Thoracic aorta endothelial cell (primary cell): ENCODE measurements at places on chromosomes 5 and 9. TPM values are rescaled to one million over a fixed set of nuclear protein-coding genes. Genes with fewer than 3 reads are reported as not detected.

Gene LEAP2
- total RNA-seq, result 0.50 and 0.53 TPM in 2 replicates

Gene CNTNAP3B
- 149 and 231 TPM in 2 replicates for total RNA-seq

Gene ARHGEF28
- total RNA-seq, result 110 and 120 TPM in 2 replicates

Gene MOB3B
- total RNA-seq, result under 0.01 and 0.29 TPM in 2 replicates

Gene SLC45A2
- not detected in 2 replicates for total RNA-seq

Gene SH3PXD2B
- total RNA-seq, result 33.8 and 36.3 TPM in 2 replicates

Gene MRPL50
- total RNA-seq, result 19.5 and 20.3 TPM in 2 replicates

Gene SH3RF2
- 1.7 and 3.3 TPM in 2 replicates for total RNA-seq

Gene ADGRD2
- total RNA-seq, result not detected in 2 replicates

Gene TSPAN17
- total RNA-seq, result 36.4 and 43.9 TPM in 2 replicates

Gene GMCL2
- total RNA-seq, result not detected in 2 replicates

Gene OR2V2
- total RNA-seq, result not detected in 2 replicates

Gene EHMT1
- 51.7 and 60.1 TPM in 2 replicates for total RNA-seq

Gene CTXN3
- total RNA-seq, result not detected in 2 replicates

Gene FOXD4L4
- total RNA-seq, result 0.29 TPM in 1 of 2 replicates, not detected in the other

Gene PLEKHG4B
- total RNA-seq, result under 0.01 TPM in 2 replicates

Gene LECT2
- total RNA-seq, result not detected in 2 replicates

Gene THBS4
- not detected in 2 replicates for total RNA-seq

Gene PCDHGA7
- 0.65 and 2.0 TPM in 2 replicates for total RNA-seq

Gene STRBP
- total RNA-seq, result 12.2 and 15.6 TPM in 2 replicates

Gene LHX2
- not detected in 2 replicates for total RNA-seq
